Dermis blood vessel endothelial cell (primary cell): ENCODE measurements at places on chromosomes 1 and 21. TPM values are rescaled to one million over a fixed set of nuclear protein-coding genes. Genes with fewer than 3 reads are reported as not detected.

DNA sequence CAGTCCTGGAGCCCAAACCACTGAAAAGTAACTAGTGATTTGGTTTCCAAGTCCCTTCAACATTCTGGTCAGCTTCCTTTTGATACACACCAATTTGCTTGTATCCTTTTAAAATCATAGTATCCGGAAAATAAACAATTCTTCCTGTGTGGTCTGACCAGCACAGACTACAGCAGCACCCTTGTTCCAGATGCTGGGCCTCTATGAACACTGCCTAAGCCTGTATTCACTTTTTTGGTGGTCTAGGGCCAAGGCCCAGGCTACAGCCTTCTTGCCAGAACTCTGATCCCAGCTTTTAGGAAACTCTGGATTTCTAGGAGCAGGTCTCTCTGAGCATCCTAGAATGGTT is 801 bp upstream of the DDAH1 start:
- no peak for DNase-seq

- peak; percentile 76 for DNase-seq
These were observed 52.3 kb upstream of the ADAM30 start for GRCh38 chr1:119948342-119949214.

- no peak for DNase-seq
These were observed 9.7 kb downstream of the SOAT1 start for GRCh38 chr1:179303200-179303785.

GRCh38 chr1:89721351-89721750 is 88.4 kb downstream of the LRRC8C start:
- DNase-seq, result peak; percentile 95

Gene NUDT4B
- 26.9 and 28.2 TPM in 2 replicates for total RNA-seq

Gene TRIM46
- total RNA-seq, result 4.1 and 4.7 TPM in 2 replicates

GRCh38 chr1:37303884-37304574 is 170.4 kb upstream of the ZC3H12A start:
- DNase-seq, result no peak

DNA sequence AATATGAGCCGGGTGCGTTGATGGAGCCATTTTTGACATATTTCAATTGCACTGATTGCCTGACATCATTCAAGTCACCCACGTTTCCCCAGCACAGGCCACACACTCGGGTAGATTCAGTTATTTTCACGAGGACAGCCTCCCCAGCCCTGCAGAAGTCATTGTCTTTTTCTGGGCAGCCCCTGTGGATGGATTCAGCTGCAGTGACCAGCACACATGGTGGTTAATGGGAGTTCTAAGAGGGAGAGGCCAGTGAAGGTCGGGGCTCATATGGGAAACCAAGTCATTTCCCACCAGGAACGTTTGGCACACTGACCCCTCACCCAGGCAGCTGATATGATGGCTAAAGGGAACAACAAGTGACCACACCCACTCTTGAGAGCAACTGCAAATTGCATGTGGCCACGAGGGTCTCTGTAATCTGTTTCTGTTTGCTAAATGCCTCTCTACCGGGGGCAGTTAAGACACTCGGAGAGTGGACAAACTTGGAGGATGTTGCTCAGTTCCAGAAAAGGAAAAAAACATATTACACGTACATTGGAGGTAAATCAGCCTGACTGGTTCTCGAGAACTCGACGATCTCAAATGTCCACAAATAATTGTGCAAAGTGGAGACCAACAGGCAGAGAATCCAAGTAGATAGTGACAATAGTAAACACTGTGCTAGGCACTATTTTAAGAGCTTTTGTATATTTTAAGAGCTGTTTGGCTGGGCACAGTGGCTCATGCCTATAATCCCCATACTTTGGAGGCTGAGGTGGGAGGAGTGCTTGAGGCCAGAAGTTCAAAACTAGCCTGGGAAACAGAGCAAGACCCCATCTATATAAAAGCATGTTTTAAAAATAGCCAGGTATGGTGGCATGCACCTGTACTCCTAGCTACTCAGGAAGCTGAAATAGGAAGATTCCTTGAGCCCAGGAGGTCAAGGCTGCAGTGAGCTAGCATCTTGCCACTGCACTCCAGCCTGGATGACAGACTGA is 167.2 kb upstream of the IRF2BP2 start:
- DNase-seq, result no peak

GRCh38 chr1:109641861-109642260 is 14.0 kb upstream of the GSTM4 start:
- DNase-seq, result no peak

GRCh38 chr1:166166698-166167571 is at the start of gene FAM78B:
Gene FAM78B (minus strand): TSS chr1:166167001. CDS start chr1:166166248, 753 bp downstream.
- peak; percentile 67 for DNase-seq

DNA sequence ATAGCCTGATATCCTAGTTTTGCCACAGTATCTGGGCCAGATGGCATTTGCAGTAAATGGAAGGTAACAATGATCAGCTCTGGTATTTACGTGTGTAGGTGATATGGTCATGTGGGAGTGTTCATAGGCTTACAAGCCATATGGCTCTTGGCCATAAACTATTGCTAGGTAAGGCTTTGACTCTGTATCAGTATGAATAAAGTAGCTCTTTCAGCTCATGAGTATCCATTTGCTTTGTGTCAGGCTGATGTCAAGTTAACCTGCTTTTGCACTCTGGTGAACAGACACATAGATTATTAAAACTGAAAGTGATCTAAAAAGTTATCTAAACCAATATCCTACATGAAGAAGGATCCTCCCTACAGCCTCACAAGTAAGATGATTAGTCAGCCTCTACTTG is 69.0 kb downstream of the DDR2 start:
- DNase-seq, result no peak

Gene RAD54L
- total RNA-seq, result 2.0 and 11.2 TPM in 2 replicates

Gene SLC1A7
- total RNA-seq, result not detected in 2 replicates

- no peak for DNase-seq
These were observed 25.8 kb upstream of the KCNE1 start for GRCh38 chr21:34537838-34538237.

Gene ZNF695
- total RNA-seq, result 2.7 and 2.9 TPM in 2 replicates

DNA sequence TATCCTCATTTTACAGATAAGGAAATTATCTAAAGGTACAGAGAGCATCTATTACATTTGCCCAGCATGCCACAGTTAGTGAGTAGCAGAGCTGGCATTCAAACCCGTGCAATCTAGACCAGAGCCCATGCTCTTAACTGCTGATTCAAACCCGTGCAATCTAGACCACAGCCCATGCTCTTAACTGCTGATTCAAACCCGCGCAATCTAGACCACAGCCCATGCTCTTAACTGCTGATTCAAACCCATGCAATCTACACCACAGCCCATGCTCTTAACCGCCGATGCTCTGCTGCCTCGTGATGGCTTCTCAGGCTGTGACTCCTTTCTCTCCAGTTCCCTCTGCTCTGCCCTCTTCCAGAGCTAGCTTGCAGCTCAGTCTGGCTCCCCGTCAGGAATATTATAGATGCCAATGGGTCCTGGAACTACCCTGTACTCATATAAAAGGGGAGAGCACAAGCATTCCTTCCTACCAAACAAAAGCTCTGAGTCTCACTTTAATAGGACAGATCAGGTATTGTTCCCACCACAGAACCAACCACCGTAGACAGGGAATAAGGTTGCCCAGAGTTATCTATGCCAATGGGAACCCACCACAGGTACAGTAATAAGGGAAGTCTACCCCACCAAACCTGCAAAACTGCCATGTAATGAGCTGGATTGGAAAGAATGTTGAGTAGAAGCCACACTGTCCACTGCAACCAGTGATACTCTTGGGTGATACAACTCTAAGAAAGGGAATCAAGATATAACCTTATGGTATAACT is 78.4 kb downstream of the SMYD3 start:
- no peak for DNase-seq

Gene SPRR1A
- total RNA-seq, result not detected in 2 replicates

GRCh38 chr1:79055856-79056255 is 49.3 kb upstream of the ADGRL4 start:
- DNase-seq, result no peak

DNA sequence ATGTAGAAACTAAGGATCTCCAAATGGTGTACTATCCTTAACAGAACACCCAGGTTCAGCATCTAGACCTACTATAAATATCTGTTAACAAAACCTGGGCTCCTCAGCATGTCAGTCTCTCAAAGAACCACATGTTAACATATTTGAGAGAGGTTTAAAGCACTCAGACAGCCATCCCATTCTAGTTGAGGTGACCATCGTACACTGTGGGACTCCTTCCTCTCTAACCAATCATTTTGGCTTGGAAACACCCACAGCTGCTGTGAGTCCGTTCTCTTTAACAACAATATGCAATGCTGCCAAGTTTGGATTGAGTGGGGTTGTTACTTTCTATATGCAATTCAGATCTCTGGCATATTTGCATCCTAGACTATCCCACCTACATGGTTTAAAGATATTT is 105.8 kb downstream of the MRPL39 start:
- DNase-seq, result no peak

Gene WARS2
- 14.6 and 21.9 TPM in 2 replicates for total RNA-seq

Gene OPTC
- not detected in 2 replicates for total RNA-seq

DNA sequence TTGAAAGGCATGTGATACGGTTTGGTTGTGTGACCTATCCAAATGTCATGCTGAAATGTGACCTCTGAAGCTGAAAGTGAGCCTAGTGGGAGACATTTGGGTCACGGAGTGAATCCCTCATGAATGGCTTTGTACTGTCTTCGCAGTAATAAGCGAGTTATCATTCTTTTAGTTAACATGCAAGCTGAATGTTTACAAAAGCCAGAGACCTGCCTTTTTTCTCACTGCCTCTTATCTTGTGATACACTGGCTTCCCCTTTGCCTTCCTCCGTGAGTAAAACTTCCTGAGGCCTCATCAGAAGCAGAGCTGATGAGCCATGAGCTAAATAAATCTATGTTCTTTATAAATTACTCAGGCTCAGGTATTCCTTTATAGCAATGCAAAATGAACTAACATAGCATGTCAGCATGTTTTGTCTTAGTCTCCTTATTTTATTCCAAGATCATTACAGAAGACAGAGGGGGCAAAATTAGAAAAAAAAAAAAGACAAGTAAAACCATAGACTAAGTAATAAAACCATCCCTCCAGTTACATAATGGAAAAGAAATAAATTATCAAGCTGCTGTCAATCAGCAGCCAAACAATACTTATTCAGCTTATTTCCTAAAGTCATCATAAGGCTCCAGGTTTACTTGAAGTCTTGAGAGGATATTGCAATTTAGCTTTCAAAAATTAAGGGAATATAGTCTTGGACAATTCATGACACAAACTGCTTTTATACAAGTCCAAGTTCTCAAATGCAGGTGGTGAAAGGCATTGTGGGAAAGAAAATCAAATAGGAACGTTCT is 12.1 kb downstream of the RGS18 start:
- peak; percentile 96 for DNase-seq

DNA sequence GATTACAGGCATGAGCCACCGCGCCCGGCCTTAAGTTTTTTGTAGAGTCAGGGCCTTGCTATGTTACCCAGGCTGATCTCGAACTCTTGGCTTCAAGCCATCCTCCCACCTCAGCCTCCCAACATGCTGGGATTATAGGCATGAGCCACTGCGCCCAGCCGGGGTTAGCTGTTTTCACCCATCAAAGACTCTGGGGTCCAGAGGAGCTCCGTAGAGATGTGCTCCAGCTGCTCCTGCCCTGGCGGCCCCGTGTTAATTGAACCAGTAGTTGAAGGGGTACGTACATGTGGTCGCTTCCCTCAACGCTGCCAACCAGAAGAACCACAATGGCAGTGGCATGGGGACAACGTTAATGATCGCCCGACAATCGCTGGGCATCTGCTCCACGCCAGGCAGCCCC is 72.0 kb downstream of the NPHP4 start:
- no peak for DNase-seq

GRCh38 chr21:41705546-41706262 is 61.1 kb downstream of the RIPK4 start:
- DNase-seq, result no peak

- no peak for DNase-seq
These were observed 43.9 kb upstream of the ADGRL2 start for GRCh38 chr1:81756872-81757271.

- no peak for DNase-seq
These were observed 336.2 kb upstream of the SGIP1 start for GRCh38 chr1:66197785-66198184.

Gene SPRR2F
- total RNA-seq, result not detected in 2 replicates

GRCh38 chr1:19123837-19124236 is 86.2 kb downstream of the UBR4 start:
- DNase-seq, result no peak
